ENCODE measurements at places on chromosomes 12 and 14.

- peak; percentile 41 for DNase-seq
These were observed 70.6 kb upstream of the SLC24A4 start for GRCh38 chr14:92252323-92252722.

DNA sequence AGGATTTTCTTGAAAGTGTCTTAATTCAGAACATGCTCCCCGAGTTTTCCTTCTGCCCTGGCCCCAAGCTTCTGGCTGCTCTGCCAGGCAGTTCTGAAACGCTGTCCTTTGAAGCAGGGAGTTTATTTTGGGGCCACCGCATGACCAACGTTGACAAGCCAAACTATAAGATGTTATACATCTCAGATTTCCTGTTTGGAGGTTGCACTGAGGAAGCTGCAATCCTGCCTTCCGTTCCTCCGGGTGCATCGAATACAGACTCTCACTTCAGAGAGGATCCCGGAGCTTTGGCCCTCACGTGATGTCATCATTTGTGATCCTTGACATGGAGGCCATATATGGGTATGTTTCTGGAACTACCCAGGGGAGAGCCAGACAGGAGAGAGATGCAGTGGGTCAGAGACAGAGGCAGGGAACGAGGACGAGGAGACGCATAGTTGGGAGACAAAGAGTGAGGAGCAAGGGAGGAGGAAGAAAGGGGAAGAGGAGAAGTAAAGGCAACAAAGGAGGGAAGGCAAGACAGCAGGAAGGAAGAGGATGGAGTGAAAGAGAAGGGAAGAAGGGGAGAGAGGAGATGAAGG lies at the start of gene ASB2:
ASB2 (minus strand) TSS at position 94 of the 581 bp plus-strand sequence. CDS start 12,031 bp downstream, outside the sequence.
- no peak for DNase-seq

DNA sequence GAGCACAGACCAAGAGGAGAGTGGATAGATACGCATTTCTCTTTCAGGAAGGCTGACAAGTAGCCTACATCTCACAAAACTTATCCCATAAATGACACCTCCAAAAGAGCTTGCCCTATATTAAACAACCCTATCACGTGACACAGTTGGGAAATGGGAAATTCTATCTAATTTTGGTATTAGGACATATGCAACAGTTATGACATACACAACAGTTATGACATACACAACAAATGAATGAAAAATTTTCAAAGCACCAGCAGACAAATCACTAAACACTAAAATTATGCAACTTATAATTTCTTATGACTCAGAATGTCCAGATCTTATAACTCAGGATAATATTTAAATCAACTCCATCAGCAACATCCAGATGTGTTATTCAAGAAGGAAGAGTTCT lies 54.1 kb downstream of the DUSP16 start:
- DNase-seq = no peak

DNA sequence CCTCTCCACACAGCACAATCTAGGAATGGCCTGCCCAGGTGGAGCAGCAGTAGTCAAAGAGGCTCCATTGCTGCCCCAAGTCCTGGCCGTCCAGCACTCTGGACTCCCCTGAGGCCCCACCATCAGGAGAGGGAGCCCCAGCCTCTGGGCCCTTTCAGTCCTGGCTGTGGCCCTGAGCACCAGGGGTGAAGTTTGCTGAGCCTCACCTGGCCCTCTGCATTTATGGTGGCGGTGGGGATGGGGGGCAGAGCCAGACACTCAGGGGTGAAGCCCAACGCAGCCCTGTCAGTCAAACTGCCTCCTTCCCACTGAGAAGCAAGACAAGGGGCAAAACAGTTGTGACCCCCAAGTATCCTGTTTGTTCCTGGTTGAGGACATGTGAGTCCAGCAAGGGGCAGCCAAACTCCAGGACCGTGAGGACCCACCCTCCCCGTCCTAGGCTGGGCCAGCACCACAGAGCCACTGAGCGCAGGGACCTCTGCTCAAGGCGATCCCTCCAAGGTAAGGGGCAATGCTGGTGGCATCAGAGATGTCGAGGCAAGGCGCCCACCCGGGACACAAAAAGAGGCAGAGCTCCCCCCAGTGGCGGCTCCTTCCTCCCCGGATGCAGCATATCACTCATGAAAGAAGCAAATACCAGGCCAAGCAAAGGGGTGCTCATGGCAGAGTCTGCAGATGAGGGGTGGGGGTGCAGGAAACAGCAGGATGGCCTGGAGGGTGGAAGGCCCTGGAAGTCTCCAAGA lies 4.8 kb upstream of the AMN start:
- no peak for DNase-seq

- DNase-seq = no peak
These were observed 5.9 kb downstream of the GOLGA5 start for GRCh38 chr14:92800012-92800411.

DNA sequence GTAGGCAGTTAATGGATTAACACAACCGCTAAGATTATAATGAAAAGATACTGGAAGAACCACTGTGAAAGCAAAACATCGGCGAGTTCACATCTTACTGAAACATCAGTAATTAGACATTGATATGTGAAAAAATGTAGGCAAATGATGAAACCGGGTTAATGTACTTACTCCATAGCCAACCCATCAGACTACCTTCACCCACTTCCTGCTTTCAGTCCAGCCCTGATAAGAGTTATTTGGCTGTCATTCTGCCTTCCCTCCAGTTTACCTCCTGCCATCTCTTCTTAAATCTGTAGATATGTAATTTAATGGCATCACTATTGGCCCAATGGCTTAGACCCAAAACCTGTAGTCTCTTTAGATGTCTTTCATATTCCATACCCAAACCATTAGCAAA lies 46.0 kb upstream of the LGR5 start:
- DNase-seq = no peak

DNA sequence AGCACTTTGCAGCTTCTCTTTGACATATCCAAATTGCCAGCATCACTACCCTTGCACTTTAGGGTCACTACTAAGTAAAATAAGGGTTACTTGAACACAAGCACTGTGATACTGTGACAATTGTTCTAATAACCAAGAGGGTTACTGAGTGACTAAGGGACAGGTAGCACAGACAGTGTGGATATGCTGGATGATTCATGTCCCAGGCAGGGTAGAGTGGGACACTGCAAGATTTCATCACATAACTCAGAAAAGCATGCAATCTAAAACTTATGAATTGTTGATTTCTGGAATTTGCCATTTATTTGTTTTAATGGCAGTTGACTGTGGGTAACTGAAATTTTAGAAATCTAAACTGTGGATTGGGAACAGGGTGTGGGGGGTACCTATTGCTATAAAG lies 218.8 kb downstream of the KITLG start:
- DNase-seq = no peak

GRCh38 chr14:100587763-100588411 lies 670 bp upstream of the BEGAIN start:
- no peak for DNase-seq

DNA sequence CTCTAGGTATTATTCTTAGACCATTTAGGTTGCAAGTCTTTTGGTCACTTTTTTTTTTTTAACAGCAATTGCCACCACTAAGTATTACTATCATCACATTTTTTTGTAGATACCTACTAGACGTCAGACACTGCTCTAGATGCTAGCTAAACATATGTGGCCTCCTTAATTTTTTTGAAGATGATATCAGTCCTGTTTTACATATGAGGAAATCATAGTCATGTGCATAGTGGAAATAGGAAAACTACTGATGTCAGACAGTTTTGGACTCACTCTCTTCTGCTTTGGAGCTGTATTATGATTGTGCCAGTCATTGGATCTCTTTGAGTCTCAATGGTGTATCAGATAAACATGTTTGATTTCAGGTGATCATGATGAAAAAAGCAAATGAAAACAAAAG lies 304.3 kb downstream of the DIO2 start:
- no peak for DNase-seq

DNA sequence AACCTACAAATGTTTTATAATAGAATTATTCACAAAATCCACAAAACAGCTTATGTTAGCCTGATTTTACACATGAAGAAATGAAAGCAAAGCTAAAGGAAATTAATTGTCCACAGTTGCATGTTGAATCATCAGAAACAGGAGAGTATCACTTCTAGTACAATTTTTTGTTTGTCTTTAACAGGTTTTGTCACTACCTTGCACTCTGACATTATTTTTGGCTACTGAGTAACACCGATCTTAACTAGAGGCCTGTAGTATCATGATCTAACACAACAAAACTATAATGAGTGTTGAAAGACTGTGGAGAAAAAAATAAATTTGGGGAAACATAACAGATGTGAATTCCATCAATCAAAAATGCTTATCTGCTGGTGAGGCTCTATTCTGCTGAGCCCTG lies 60.1 kb downstream of the TAOK3 start:
- no peak for DNase-seq

GRCh38 chr14:51544901-51545300 lies 106.8 kb upstream of the FRMD6 start:
- DNase-seq = no peak

DNA sequence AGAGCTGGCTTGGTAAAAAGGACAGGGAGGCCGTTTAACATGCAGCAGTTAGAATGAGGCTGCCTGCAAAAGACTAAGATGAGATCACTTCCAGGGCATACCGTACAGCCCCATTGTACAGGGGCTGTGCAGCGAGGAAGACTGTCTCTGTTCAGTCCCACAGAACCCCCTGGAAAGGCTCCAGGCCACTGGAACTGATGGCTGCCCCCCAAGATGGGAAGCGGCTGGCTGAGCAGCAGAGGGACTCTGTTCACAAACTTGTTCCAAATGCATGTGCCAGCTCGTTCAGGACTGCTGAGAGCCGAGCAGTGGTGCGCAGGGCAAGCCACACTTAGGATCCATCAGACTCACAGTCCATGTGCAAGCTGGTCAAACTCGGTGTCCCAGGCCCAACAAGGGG lies 82.9 kb downstream of the CHGA start:
- no peak for DNase-seq

DNA sequence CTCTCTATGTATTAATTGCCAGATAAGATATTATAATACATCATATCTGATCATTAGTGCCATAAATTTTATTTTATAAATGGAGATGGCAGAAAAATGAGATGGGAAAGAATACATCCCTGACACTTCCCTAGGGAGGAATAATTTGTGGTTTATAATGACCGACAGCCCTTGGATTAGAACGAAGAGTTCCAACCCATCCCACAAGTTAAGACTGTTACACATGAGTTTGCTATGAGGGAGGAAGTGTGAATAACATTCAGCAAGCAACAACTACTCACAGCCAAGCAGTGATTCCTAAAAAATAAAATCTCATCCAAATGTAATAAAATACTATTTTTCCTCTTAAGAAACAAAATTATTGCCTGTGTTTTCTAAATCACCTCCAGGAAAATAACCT lies 299.0 kb downstream of the CCDC91 start:
- no peak for DNase-seq

- DNase-seq = no peak
These were observed 38.4 kb upstream of the ATXN7L3B start for GRCh38 chr12:74499192-74499591.

DNA sequence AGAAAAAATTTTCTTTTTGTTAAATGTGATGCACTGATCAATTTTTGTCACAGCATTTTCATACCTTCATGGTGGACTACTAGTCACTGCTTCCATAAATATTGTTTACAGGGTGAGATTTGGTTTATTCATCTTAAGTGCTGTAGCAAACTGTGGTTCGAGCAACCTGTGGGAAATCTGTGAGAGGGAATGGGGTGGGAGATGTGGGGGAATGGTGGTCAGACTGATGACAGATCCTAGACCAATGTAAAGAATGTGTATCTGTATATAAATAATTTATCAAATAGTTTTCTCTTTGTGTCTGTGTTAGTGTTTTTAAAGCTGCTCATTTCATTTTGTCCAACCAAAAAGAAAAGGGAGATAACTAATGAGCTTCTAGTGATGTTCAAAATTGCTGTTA lies 26.7 kb downstream of the CSRP2 start:
- DNase-seq = no peak

- DNase-seq = no peak
These were observed 17.6 kb upstream of the GPR33 start for GRCh38 chr14:31505411-31505810.

GRCh38 chr12:109952873-109953272 lies 43.3 kb downstream of the GIT2 start:
- DNase-seq = no peak

DNA sequence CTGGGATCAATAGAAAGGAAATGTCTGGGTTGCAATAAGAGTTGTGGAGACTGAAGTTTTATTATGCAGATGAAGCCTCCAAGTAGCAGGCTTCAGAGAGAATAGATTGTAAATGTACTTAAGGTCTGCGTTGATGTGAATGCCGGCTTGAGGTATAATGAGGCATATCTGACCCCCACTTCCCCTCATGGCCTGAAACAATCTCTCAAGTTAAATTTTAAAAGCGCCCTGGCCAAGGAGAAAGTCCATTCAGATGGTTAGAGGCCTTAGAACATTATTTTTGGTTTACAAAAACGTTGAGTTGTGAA lies 28.3 kb upstream of the HIGD1C start:
- no peak for DNase-seq

GRCh38 chr12:102745971-102746600 lies 171.0 kb downstream of the PAH start:
- no peak for DNase-seq

DNA sequence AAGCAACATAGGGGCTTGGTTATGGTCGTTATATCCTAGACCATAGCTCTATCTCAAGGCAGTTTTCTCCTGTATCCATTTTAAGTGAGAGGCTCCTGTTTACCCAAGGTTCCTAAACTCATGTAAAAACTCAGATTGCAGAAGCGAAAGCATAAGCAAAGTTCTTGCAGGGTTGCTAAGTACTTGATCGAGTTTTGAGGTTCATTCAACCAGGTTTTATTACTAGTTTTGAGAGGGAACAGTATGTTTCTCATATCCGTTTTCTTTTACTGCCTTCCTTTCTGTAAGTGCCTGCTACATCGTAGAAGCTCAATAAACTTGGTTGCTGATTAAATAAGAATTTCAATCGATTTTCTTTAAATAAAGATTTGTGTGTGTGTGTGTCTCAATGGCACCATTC lies 5.1 kb downstream of the AKAP3 start:
- DNase-seq = no peak

DNA sequence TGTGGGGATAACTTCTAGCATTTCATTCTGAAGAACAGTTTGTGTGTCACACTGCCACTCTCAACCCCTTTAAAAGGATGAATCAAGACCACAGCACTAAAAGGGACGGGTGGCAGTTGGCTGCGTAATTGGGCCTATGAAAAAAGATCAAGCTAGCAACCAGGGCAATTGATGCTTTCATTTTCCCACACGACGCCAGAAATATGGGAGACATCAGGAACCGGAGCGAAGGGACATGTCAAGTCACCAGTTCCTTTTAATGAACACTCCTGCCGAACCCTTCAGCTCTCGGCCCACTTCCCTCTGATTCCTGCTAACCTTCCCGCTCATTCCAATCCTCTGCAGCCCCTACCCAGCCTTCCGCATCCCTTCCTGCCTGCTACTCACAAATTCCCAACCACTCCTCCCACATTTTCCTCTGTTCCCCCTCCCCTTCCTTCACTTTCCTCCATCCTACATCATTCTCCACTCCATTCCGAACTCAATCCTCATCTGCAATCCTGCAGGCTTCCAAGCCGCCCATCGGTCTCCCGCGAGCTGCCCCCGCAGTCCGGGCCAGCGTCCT lies 753 bp downstream of the CSRNP2 start:
- DNase-seq = peak; percentile 9

GRCh38 chr12:24615967-24616411 lies 332.9 kb downstream of the BCAT1 start:
- no peak for DNase-seq

Data from NCI-H2227 treated with DMSO at 0.1 percent for 48 hours (cell line).